Cardiac septum (tissue), 1 donor: ENCODE measurements at places on chromosomes 3 and 15. TPM values are rescaled to one million over a fixed set of nuclear protein-coding genes. Genes with fewer than 3 reads are reported as not detected.
A peak's percentile ranks its signal among the peaks of the same experiment; 100 is the strongest.

DNA sequence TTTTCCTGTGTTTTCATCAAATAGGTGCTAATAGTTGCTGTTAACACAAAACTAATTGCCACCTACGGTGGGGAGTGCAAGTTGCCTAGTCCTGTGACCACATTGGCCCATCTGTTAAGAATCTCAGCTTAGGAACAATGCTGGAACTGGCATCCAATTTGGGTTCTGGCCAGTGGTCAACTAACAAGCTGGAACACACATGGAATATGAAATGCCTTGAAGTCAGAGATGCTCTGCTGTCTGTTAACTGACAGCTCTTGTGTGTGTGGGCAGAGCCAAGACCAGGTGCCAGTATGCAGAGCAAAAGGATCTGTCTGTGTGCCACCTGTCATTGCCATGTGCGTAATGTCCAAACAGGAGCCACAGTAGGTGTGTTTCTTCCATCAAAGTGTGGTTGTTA, 460.8 kb downstream of the ROBO2 start:
- DNase-seq: no peak

- DNase-seq: no peak
These were observed 25.5 kb upstream of the APOD start for GRCh38 chr3:195609229-195609628.

DNA sequence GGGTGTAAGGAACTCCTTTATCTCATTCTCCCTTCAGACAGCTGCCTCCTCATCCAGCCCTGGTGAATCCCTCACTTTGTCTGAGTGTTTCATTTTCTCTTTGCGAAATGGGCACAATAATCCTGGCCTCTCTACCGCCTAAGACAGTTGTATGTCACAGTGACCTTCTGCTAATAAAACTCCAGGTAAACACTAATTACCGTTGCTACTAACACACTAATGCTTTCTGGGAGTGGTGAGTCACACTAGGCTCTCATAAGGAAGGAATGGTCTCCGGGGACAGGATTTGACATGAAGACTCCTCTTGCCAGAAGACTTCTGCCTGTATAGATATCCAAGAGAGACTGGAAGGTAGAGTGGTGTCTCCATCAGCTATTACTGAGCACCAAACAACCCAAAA, 71.7 kb upstream of the SNRK start:
- no peak for DNase-seq

DNA sequence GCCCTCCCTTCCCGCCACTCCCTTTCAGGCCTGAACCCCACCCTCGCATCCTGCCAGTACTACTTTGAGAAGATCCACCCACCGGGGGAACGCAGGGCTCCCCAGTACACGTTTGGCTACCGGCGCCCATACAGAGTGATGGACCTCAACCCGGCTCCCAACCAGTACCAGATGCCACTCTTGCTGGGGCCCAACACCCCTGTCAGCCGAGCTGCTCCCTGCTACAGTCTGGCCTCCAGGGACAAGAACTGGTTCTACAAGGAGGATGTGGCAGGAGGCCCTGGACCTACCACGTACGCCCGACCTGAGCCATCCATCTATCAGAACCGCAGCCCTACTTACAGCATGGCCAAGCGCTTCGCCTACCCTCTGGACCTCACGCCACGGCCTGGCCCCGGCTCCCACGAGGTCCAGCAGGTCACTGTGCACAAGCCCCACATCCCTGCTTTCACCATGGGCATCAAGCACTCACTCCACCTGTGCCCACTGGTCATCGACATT, 14.4 kb upstream of the CSPG4 start:
- no peak for DNase-seq

DNA sequence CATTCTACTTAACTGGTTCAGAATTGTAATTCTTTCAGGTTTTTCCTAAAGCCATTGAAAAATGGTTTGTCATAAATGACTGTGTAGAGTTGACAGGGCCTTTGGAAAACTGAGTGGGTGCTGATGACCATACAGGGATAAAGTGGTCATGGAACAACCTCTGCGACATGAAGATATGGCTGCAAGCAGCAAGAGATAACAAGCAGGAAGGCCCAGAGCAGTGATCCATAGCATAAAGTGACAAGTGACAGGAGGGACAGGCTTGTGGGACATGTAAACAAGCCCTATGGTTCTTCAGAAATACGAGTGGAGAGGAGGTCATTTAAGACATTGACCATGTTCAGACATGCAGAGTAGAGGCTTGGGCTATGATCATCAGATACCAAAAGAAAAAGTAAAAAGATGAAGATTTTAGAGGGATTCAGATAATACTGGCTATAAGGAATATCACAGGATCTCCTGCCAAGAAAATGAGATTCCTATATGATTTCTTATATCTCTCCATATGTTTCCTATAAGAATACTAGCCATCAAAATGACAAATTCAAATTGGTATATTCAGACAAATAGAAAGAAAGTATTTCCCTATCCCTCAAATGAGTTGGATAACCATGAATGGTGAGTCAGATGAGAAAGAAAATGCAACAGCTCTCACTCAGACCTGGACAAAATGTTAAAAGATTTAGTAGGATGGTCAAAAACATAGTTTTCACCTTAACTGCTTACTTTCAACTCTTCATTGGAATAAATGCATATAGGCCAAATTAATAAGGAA, 827.6 kb upstream of the CFAP20DC start:
- DNase-seq: no peak

- no peak for DNase-seq
These were observed 280.3 kb downstream of the XXYLT1 start for GRCh38 chr3:194990454-194991337.

- DNase-seq: peak; percentile 90
These were observed at the start of gene TXNRD3 for GRCh38 chr3:126654571-126655383. Gene TXNRD3 (minus strand): TSS chr3:126655124.

DNA sequence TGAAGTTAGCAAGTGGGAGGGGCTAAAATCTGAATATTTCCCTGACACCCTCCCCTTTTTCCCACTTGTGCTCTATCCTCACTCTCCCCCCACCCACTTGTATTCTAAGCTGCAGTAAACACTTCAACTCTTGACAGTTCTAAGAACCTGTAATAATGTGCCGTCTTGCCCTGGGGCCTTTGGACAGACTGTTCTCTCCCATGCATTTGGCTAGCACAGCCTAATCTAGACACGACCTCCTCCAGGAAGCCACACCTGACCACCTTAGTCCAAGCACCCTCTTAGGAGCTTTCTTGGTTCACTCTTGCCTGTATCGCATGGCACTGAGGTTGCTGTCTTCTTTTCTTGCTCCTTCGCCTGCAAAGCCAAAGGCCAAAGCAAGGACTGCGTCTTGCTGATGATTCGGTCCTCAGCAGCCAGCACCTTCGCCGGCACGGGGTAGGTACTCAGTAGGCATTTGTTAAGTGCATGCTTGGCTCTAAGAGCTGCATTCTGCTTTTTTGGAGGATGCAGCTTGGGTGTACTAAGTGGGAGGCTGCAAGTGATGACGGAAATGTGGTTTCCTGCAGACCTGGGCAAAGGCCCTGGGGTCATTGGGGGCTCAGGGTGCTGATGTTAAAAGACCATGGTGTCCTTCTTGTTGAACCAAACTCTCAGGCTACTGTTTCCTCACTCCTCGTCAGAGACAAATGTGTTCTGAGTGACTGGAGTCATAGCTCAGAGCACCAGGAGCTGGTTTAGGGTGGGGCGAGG, 2.0 kb upstream of the ZNF710 start:
- DNase-seq: no peak

DNA sequence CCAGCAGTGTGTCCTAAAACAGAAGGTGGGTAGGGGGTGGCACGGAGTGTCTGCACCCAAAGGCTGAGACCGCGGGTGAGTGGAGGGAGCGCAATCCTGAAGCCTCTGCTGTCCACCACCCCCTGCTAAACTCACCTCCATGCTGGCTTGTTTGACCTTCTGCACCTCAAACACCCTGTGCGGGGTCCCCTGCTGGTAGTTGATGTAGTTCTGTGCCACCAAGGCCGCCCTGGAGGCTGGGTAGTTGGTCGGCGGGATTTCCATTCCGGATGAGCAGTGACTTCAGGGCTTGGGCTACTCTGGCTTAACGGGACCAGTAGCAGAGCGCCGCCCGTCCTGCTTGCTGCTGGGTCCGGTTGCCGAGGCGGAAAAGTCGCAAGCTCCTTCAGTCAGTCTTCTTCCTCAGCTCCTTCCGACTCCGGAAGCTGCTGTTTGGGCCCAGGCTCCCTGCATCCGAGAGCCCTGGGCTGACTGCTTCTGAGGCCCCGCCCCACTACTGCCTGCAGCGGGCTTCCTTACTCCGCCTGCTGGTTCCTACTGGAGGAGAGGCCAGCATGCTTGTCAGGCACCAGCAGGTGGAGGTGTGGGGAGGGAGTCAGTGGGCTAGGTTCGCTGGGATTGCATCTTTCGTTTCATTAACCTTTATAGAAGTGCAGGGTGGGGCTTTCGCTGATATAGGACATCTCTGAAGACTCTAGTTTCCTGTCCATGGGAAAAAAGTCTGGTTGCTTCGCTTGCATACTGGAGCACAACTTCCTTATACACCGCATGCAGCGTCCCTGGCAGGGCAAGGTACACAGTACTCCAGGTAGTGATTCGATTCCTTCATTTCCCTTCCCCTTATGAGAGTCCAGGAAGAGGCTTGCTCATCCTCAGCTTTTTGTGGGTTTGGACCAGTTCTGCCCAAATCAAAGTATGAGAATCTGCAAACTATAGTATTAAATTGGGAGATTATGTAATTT, at the start of gene LXN:
Gene LXN, minus strand, starts transcription at position 434 of the 962 bp plus-strand sequence. Its CDS starts 170 bp downstream, at position 264.
- DNase-seq: peak; percentile 93

- DNase-seq: no peak
These were observed 250.7 kb downstream of the OPA1 start for GRCh38 chr3:193843474-193844301.

DNA sequence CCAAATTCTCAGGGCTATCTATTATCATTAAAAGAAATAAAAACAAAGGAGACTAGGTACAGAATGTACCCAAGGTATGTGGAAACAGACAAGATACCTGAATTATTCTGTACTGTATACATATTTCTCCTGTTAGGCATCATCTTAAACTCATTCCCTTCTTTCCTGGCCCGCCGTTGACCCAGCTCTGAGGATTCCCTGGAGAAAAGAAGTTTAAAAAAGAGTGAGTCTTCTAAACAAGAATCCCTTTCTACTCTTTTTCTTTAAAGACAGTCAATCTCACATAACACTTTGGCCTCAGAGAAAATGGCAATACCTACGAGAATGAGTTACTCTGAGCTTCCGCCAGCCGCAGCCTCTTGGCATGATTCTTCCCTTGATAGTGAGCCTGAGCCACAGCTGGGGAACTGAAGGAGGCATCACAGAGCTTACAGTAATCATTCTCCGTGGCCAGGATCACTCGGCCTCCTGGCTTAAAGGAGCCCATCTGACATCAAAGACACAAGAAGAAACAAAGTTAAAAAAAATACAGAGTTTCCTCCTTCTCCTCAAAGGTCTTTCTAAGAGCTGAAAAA, 44.2 kb downstream of the ZMAT3 start:
- DNase-seq: no peak

GRCh38 chr3:53134631-53135232, 4.5 kb upstream of the RFT1 start:
- DNase-seq: peak; percentile 92

- DNase-seq: no peak
These were observed 9.9 kb downstream of the CCRL2 start for GRCh38 chr3:46416811-46417510.

DNA sequence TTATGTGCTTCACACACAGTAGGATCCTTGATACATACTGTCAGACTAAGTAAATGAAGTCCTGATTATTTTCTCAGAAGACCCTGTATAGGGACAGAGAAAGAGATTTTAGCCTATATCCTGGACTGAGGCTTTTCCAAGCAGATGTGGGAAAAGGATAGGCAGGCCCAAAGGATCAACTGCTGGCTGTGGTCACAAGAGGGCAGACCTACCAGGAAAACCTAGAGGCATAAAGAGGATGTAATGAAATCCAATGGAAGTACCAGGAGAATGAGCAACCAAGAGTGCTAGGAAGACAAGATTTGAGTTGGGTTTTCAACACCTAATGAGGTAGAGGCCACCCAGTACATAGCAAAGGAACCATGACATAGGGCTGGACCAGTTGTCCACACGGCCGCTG, 23.1 kb downstream of the DCLK3 start:
- DNase-seq: no peak

GRCh38 chr3:21860657-21861056, 109.6 kb upstream of the ZNF385D start:
- DNase-seq: no peak

- DNase-seq: peak; percentile 17
These were observed 24.4 kb downstream of the RLBP1 start for GRCh38 chr15:89196994-89197393.

GRCh38 chr3:44584646-44585501, at the start of gene ZNF660:
Gene ZNF660 (plus strand): TSS chr3:44584964. CDS start chr3:44594194, 9,230 bp downstream.
- peak; percentile 78 for DNase-seq

DNA sequence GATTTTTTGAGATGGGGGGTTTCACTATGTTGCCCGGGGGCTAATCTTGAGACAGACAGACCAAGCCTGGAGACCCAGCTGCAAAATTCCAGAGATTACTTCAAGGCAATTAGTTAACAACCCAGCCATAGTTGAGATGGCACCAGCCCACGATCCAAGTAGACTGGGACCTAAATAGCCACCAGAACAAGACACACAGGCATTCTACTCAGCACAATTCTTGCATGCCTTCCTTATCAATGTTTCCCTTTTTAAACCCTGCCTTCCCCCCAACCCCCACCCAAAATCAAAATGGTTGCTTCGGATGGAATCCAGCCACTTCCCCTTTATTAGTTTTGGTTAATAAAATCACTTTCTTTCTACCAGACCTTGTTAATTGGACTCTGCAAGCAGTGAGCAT, 28.6 kb downstream of the FAM240A start:
- DNase-seq: no peak

GRCh38 chr15:80609091-80609490, 86.0 kb upstream of the ABHD17C start:
- DNase-seq: no peak

- DNase-seq: no peak
These were observed 47.0 kb upstream of the HERC1 start for GRCh38 chr15:63880744-63881143.

GRCh38 chr3:59857589-59858346, 807.9 kb upstream of the CFAP20DC start:
- DNase-seq: peak; percentile 80

The SCG5 gene
- total RNA-seq: 0.30 TPM

The CLDN1 gene
- total RNA-seq: 0.57 TPM

The FSD2 gene
- total RNA-seq: 48.7 TPM

The WDR72 gene
- not detected for total RNA-seq

The TM4SF18 gene
- 4.1 TPM for total RNA-seq

The AGBL1 gene
- 0.19 TPM for total RNA-seq

The SCN11A gene
- 0.05 TPM for total RNA-seq

The CCR9 gene
- total RNA-seq: not detected

The IL12A gene
- 0.51 TPM for total RNA-seq

The GABRR3 gene
- total RNA-seq: not detected

The GOLGA8B gene
- total RNA-seq: 36.9 TPM
